ENCODE measurements at places on chromosomes 4 and X. TPM values are rescaled to one million over a fixed set of nuclear protein-coding genes. Genes with fewer than 3 reads are reported as not detected.

- DNase-seq = no peak
These were observed 125.4 kb upstream of the DMD start for GRCh38 chrX:33336783-33337182.

GRCh38 chr4:2182994-2183393 lies 58.9 kb downstream of the HAUS3 start:
- no peak for DNase-seq

GRCh38 chrX:153411255-153411987 lies at the start of gene ZFP92:
ZFP92 (plus strand) TSS chrX:153411472; CDS start chrX:153418323, 6,851 bp downstream.
- DNase-seq = no peak

GRCh38 chr4:36775544-36775943 lies 469.0 kb upstream of the NWD2 start:
- no peak for DNase-seq

GRCh38 chr4:140935254-140935653 lies 179.1 kb upstream of the TBC1D9 start:
- DNase-seq = no peak

- DNase-seq = no peak
These were observed 58.3 kb upstream of the DOCK11 start for GRCh38 chrX:118437283-118437682.

DNA sequence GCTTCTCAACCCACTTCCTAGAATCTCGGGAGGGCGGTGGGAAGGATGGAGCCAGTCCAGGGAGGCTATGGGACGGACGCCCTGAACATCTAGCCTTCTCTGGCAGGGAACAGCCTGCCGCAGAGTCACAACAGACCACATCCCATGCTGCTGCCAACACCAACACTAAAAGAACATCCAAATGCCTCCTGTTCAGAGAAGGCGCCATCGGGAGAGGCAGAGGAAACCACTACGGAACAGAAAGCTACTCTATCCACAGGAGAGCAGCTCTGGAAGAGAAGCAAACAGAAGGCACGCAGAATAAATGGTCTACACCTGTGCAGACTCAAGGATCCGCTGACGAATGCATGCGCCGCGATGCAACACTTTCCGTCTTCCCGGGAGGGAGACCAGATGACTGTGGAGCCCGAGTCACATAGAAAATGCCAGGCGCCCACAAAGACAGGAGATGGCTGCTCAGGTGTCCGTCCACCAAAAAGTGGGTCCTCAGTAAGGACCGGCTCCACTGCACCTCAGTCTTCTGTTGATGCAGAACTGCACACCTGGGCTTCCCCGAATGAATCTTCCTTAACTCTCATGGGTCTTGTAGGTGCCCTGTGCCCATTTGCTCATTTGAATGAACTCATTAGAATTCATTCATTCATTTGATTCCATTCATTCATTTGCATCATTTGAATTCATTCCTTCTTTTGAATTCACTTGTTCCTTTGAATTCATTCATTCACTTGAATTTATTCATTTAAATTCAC lies 217.5 kb downstream of the DHRSX start:
- DNase-seq = no peak

HDX gene
- total RNA-seq = 11.2 TPM

DNA sequence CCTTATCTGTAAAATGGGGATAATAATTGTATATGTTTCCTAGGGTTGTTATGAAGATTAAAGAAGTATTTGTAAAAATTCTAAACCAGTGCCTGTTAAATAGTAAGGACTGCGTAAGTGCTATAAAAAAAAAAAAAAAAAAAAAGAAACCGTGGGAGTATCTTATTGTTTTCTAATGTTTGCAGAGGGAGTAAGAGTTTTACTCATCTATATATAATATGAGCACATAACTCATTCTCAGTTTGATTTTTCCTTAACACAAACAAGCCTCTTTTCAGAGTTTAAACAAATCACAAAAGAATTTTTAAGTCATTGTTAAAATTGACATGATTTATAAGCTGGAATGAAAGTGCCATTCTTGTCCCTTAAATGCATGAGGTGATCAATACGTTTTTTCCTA lies 104.9 kb downstream of the AMELX start:
- DNase-seq = no peak

- peak; percentile 53 for DNase-seq
These were observed 2.3 kb downstream of the DUSP9 start for GRCh38 chrX:153649178-153649914.

All from sciatic nerve (tissue), 2 donors.